ENCODE measurements at places on chromosomes 7 and 10.

DNA sequence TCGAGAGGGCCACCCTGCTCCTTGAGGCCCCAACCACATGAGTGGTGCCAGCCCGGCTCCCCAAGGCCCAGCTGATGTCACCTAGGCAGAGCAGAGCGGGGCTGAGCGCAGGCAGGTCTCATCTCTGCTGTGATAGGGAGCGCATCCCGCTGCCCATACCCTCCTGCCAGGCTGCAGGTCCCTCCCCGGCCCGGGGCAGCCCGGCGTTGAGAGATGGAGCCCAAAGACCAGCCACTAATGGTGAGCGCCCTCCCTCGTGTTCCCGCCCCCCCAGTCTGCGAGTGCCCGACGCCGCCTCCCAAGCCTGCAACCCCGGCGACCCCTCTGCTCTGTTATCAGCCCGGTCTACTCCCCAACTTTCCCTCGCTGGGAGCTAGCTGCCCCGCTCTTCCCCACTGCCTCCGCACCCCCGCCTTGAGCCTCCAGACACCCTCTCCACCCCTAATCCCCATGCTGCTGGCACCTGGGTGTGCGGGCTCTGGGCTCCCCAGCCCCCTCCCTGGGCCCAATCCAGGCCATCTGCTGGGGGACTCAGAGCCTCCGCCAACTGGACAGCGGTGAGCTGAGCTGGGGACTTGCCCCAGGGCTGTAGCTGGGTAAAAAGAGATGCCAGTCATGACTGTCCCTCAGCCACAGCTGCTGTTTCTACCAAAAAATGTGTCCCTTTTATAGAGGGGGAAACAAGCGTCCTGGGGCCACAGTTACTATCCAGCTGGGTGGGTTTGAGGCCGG lies 19.7 kb upstream of the CHST12 start:
- no peak for DNase-seq

DNA sequence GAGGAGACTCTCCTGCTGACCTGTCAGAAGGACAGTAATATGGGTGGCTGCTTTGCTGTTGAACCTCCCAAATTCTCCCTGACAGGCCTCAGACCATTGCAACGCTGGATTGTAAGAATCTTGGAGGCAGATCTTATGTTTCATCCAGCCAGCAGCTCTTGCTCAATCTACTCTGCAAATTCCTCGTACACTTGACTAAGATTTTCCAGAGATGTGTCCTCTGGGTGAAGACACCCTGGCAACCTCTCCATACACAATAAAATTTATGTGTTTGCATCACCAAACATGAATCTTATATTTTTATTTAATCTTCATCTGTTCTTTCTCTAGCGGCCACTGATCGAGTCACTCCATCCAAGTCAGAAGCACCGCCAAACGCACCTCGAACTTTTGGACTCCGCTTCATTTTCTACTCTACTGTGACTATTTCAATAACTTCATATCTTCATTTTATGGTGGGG lies 623.1 kb downstream of the ACTR3B start:
- DNase-seq, result no peak

DNA sequence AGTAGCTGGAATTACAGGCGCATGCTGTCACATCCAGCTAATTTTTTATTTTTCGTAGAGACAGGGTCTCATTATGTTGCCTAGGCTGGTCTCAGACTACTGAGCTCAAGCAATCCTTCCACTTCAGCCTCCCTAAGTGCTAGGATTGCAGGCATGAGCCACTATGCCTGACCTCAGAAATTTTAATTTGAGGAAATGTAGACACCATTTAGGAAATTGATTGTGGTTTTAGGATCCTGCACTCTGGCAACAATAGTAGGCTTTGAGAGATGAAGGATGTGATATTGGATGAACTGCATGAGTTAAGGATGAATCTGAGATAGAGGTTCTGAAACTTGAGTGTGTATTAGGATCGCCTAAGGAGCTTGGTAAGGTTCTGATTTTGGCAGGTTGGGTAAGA lies 66.5 kb downstream of the PPP1R9A start:
- DNase-seq, result no peak

- no peak for DNase-seq
Measured at GRCh38 chr10:6514844-6515780, 65.0 kb downstream of the PRKCQ start.

DNA sequence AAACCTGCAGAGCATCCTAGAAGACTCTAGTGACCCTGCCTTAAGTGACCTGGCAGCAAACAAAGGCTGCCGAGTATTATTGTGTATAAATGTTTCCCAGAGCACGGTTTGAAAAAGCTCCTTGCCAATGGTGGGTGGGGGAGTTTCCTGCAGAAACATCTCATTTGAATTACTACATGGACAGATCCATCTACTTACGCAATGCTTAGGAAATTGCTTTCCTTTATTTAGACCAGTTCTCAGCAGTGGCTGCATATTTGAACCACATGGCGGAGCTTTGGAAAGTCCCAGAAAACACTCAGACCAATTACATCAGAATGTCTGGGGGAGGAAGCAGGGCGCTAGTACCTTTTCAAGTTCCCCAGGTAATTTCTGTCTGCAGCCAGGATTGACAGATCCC lies 560.9 kb downstream of the SDK1 start:
- no peak for DNase-seq

GRCh38 chr10:46229144-46229563 lies 57.6 kb upstream of the ANTXRL start:
- no peak for DNase-seq
